Uterus (tissue), 4 donors: ENCODE measurements at places on chromosomes 7 and 10.

- DNase-seq = no peak
Measured at GRCh38 chr10:77101341-77101740, 536.3 kb downstream of the KCNMA1 start.

GRCh38 chr10:125262409-125262808 is 102.0 kb upstream of the CTBP2 start:
- DNase-seq = no peak

DNA sequence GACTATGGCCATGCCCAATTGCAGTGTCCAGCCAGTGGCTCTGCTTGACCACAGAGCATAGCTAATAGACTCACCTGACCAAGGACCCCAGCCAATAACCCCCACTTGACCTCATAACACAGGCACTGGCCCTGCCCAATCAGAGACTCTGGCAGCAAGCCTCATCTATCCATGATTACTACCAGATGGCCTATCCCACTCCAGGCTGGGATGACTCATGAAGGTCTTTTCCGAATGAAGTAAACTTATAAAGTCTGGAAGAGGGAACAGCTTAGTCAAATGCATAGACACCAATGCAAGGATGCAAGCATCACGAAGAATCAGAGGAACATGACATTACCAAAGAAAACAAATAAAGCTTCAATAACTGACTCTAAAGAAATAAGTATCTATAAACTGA is 141.4 kb downstream of the TMEM168 start:
- DNase-seq = no peak

- DNase-seq = no peak
Measured at GRCh38 chr10:117790179-117790578, 247.6 kb downstream of the EMX2 start.

DNA sequence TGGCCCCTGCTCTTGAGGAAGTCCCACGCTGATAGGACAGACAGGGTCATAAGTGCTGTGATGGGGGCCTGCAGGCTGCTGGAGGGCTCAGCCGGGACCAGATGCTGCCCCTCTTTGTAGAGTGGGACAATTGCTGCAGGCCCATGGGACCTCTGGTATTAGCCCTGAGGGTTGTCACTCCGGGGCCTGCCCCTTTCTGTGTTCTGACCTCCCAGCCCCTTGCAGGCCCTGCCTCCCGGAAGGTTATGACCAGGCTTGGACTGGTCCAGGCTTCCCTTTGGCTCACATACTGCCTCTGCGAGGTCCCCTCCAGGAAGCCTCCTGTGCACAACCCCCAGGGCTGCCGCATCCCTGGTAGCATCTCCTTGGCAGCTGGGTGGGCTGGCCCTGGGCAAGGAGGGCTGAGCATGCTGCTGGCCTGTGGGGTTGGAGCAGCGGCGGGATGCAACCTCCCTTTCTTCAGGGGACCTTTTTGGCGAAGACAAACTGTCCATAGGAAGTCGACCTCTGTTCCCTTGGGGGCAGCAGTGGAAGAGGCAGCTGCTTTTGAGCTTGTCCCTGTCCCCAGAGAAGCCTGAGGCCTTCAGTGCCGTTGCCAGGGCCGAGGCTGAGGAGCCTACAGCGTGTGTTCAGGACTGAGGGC is 8.8 kb downstream of the LIMK1 start:
- DNase-seq = no peak

DNA sequence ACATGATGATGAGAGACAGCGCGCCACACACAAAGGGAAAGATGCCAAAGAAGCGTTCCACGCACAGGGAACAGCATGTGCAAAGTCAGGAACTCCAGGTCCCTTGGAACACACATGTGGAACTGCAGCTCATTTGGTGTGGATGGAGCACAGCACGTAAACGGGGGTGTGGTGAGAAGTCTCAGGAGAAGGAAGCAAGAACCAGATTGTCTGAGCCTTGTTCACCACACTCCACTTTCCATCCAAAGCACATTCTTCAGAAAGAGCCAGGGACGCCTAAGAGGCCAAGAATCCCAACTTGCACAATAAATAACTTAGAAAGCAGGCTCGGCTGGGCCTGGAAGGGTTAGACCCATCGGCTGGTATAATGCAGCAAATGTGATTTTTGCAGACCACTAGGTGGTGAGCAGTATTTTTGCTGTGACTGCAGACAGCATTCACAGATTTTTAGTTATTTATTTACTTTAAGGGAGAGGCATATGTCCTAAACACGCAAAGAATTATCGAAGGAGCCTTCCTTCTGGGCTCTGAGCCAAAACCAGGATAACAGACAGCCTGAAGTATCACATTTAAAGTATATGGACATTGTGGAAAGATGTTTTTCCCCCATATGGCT is 27.9 kb upstream of the ASCC1 start:
- peak; percentile 83 for DNase-seq
